Osteoblast (primary cell): ENCODE measurements at places on chromosomes 6 and 20. TPM values are rescaled to one million over a fixed set of nuclear protein-coding genes. Genes with fewer than 3 reads are reported as not detected.

The TSPO2 gene
- total RNA-seq, result not detected in 2 replicates

The RUNX2 gene
- total RNA-seq, result 30.0 and 35.4 TPM in 2 replicates

The RIN2 gene
- total RNA-seq, result 55.7 and 63.6 TPM in 2 replicates

The AKAP7 gene
- 4.0 and 6.8 TPM in 2 replicates for total RNA-seq

The C4B gene
- total RNA-seq, result 4.1 and 6.5 TPM in 2 replicates

The NKX2-2 gene
- total RNA-seq, result under 0.01 TPM in 1 of 2 replicates, not detected in the other

The TOX2 gene
- total RNA-seq, result 0.88 and 1.1 TPM in 2 replicates

The PRSS16 gene
- total RNA-seq, result not detected in 2 replicates

The OTOR gene
- total RNA-seq, result not detected in 2 replicates

The OR2H1 gene
- total RNA-seq, result not detected in 2 replicates

The DBNDD2 gene
- total RNA-seq, result 8.7 and 13.0 TPM in 2 replicates

The TREML1 gene
- not detected in 2 replicates for total RNA-seq

The IRF4 gene
- under 0.01 TPM in 2 replicates for total RNA-seq

The SLC44A4 gene
- not detected in 2 replicates for total RNA-seq

The LINC00237 gene
- total RNA-seq, result not detected in 2 replicates

The EIF2S2 gene
- 139 and 148 TPM in 2 replicates for total RNA-seq

The STX11 gene
- total RNA-seq, result 0.29 and 0.36 TPM in 2 replicates

The COL21A1 gene
- 8.0 and 19.2 TPM in 2 replicates for total RNA-seq

The PRSS35 gene
- total RNA-seq, result 1.1 and 1.5 TPM in 2 replicates

The SLC16A10 gene
- under 0.01 TPM in 1 of 2 replicates, not detected in the other for total RNA-seq

The FUT9 gene
- total RNA-seq, result not detected in 2 replicates

The STMND1 gene
- total RNA-seq, result not detected in 2 replicates

The TMEM63B gene
- total RNA-seq, result 32.7 and 36.6 TPM in 2 replicates

The HRH3 gene
- not detected in 2 replicates for total RNA-seq

The MCUR1 gene
- total RNA-seq, result 13.6 and 14.8 TPM in 2 replicates

The TTBK1 gene
- total RNA-seq, result under 0.01 TPM in 1 of 2 replicates, not detected in the other

The TMEM200A gene
- total RNA-seq, result 43.1 and 49.2 TPM in 2 replicates

The CHRNA4 gene
- not detected in 2 replicates for total RNA-seq

The SIRPB1 gene
- total RNA-seq, result 0.72 and 1.2 TPM in 2 replicates

The SLC24A3 gene
- 0.29 and 1.1 TPM in 2 replicates for total RNA-seq

The OPRM1 gene
- total RNA-seq, result not detected in 2 replicates

The CCR6 gene
- not detected in 2 replicates for total RNA-seq
